ENCODE measurements at places on chromosomes 3 and 15.

- no peak for DNase-seq
Measured at GRCh38 chr3:62252438-62253157, 120.8 kb downstream of the FEZF2 start.

GRCh38 chr15:60916032-60916678 is 312.9 kb downstream of the RORA start:
- DNase-seq = no peak

GRCh38 chr3:51386159-51386851 is 1.2 kb downstream of the MANF start:
- no peak for DNase-seq

- DNase-seq = no peak
Measured at GRCh38 chr3:23671851-23672589, 133.7 kb upstream of the UBE2E1 start.

GRCh38 chr3:180059356-180059755 is 22.6 kb upstream of the PEX5L start:
- no peak for DNase-seq

GRCh38 chr15:40664909-40665308 is 30.1 kb upstream of the RAD51 start:
- no peak for DNase-seq

DNA sequence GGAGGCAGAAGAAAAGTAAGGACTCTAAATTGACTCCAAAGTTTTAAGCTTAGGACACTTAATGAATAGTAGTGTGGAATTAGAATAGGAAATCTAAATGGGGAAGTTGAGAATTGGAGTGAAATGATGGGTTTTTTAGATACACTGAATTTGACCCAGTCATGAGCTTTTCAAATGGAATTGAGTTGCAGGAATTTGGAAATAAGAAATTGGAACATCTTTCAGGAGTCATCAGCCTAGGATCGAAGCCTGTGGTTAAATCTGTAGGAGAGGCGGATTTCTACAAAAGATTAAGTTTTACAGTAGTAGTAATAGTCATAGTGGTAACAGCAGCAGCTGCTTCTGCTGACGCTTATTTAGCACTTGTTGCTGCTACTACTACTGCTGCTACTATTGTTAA is 129.0 kb upstream of the LRRFIP2 start:
- DNase-seq = no peak

DNA sequence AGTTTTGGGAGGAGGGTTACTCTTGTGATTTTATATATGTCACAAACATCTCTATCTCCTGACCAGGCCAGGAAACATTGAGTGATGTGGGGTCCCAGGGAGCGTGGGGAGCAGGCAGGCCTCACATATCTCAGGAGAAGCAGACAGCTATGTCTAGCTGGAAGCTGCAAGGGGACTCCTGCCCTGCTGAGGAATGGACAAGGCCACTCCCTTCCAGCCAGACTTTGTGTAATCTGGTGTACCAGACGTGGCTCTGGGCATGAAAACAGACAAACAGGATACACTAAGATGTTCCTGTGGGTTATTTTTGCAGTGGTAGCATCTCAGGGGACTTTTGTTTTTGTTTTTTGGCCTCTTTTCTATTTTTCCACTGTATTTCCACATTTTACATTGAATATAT is 23.2 kb downstream of the CYP8B1 start:
- no peak for DNase-seq

- DNase-seq = no peak
Measured at GRCh38 chr3:126133606-126134005, 46.8 kb downstream of the ALDH1L1 start.

GRCh38 chr3:21524133-21524532 is 226.9 kb downstream of the ZNF385D start:
- DNase-seq = no peak

- DNase-seq = no peak
Measured at GRCh38 chr15:69652751-69653305, 200.2 kb downstream of the RPLP1 start.

DNA sequence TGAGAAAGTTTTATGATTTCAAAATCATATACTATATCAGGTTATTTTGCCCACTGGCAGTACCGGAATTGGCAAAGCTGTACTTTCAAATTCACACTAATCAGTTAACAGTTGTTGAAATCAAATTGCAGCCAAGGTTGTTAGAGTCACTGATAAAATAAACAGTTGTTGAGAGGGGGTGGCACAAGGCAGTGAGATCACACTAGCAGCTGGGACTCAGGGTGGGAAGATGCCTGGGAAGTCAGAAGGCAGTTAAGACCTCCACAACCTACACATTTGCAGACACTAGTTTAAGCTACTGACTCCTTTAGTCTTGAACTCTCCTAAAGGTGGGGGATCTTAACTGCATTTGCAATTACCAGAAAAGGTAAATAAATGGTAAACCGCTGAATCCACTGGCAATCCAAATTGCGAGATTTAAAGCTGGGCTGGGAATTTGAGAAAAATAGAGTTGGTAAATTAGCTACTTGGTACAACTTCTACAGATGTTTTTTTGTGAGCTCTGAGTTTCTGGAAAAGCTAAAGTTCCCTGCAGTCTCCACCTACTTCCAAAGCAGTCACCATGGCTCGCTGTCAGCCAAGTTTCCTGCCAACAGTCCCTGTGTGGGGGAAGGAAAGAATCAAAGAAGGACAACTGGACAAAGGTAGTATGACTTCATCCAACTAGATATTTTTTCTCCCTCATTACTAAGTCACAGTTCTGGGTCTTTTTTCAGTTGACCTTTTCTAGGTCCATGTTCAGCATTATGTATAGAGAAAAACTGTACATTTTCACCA is 105.7 kb downstream of the ZNF385D start:
- DNase-seq = no peak

DNA sequence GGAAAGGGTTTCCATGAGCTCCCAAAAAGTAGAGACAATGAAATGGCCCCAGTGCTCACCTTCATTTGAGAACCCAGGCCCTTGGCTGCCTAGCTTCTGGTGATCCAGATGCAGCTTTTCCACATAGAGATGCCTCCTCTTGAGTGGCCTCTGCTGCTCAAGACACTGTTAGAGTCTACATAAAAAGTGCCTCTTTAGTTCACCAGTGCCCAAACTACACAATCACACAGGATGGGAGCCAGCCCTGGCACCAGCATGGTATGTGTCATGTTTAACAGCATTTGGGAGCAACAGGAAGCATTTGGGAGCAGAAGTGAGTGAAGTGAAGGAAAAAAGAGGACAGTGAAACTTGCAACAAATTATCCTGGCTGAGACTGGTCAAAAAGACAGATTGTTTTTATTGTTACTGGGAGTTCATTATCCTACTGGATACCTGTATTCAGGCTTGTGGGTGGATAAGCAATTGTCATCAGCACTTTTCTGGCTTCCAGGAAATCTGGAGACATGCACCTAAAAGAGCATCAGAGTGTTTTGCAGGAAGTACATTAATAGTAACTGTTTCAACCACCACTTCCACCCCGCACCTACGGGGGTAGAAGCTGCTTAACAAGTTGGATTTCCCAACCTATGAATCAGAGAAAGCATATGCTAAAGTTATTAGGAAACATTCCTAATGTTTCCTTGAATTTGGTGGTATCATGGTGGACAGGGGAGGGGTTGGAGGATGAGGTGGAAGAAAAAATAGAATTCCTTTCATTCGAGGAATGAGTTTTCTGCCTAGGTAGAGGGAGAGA is 416.2 kb downstream of the IGSF11 start:
- no peak for DNase-seq

GRCh38 chr3:46539443-46540005 is 26.6 kb downstream of the LRRC2 start:
- DNase-seq = no peak

GRCh38 chr3:169562988-169563774 is 100.3 kb downstream of the MECOM start:
- DNase-seq = no peak

DNA sequence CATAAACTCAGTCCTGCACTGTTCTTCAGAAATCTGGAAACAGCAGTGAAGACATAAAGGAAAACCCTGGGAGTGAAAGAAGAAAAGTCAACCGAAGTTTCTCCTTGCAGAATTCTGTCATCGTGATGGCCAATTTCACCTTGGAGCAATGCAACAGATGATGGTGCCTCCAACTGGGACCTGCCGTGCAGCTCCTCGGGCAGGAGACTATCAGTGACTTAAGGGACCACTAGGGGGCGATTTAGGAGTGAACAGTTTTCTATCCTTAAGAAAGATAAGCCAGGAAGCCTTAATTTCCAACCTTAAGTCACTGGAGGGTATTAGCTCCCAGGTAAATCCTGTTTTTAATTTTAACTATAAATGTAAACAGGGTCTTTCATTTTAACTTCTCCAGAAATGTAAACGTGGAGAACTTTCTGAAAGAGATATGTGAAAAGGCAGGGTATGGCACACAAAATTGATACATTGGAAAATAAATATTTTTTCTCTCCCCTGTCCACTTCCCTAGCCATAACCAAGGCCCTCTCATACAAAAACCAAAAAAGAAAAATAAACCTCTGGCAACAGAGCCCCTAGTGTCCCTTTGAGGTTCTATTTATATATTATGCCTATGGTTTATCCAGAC is 116.3 kb downstream of the PDZRN3 start:
- peak; percentile 6 for DNase-seq

DNA sequence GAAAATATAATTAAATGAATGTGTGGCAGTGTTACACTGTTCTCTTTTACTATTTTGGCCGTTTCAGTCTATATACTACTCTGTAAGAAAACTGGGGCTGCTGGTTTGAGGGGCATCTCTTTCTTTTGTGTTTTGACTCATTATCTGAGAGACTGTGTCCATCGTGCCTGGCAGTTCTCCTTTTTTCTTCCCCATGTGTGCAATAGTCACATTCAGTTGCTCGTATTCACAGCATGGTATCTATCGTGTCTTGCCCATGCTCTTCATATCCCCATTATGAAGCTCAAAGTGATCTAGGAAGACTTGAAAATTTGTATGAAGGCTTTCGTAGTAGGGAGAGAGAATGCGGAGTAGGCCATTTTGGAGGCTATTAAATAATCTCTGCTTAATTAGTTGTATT is 29.8 kb upstream of the FAH start:
- DNase-seq = no peak

GRCh38 chr15:90334304-90334731 is 17.8 kb upstream of the ZNF774 start:
- no peak for DNase-seq

GRCh38 chr3:42053476-42053875 is 37.7 kb upstream of the TRAK1 start:
- no peak for DNase-seq

DNA sequence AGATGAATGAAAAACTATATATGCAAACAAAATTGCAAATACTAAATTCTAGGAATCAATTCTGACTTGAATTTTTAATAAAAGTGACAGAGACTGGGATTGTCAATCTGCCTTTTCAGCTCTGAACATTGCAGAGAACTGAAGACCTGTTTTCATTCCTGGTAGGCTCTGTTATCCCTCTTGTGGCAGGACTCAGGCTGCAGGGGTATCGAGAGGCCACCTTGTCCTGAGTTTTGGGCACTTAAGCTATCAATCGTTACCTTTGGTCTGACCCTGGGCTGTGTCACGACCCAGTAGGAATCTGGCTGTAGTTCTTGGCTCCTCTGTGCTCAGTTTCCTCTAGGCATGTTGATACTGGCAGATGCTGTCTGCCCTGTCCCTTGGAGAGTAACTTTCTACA is 238.0 kb downstream of the CACNA2D3 start:
- no peak for DNase-seq

GRCh38 chr15:52844823-52845222 is 54.7 kb upstream of the ONECUT1 start:
- DNase-seq = no peak

- no peak for DNase-seq
Measured at GRCh38 chr3:127384717-127385539, 97.1 kb upstream of the PRR20G start.

GRCh38 chr3:169508426-169508825 is 155.1 kb downstream of the MECOM start:
- no peak for DNase-seq

- DNase-seq = no peak
Measured at GRCh38 chr15:82566690-82567089, 26.4 kb upstream of the RPS17 start.

GRCh38 chr3:157436583-157437291 is at the start of gene PTX3:
Gene PTX3 (plus strand): TSS chr3:157436850. CDS start chr3:157436934, 84 bp downstream.
- no peak for DNase-seq

DNA sequence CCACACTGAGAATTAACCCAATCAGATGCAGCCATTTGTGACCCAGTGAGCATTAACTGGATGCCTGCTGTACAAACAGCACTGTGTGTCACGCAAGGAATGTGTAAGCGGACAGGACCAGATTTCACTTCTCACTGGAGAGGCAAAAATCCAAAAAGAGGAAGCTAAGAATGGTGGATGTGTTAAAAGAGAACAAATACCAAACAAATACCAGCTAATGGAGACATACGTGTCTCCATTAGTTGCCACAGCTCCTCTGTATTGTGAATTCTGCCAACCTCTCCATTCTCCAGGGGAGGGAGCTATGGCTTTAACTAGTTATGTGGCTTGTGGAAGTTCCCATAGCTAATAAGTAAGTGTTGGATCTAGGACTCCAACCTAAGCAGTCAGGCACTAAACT is 2.6 kb downstream of the LTF start:
- no peak for DNase-seq

DNA sequence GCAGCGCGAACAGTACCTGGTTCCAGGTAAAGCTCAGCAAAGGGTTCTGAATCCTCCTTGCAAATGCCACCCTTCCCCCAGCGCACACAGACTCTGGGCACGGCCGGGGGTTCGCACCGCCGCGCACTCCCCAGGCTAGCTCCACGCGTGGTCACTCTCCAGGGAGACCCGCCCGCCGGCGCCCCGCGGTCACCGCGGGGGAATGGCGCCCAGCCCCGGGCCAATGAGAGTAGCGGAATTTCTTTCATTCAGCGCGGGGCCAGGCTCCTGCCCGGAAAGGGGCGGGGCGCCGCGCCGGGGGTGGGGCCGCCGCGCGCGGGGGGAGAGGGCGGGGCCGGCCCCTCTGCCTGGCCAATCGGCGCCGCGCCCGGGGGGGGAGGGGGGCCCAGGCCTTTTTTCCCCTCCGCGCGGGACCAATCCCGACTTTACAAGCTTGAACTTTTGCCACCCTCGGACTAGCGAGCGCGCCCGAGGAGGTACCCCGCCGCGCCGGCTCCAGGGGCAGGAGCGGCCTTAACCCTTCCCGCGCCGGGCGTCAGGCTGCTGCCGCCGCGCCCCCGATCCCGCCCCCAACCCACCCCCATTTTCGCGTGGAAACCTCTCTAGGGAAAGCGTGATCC is 1.1 kb upstream of the SMAD6 start:
- DNase-seq = peak; percentile 85

DNA sequence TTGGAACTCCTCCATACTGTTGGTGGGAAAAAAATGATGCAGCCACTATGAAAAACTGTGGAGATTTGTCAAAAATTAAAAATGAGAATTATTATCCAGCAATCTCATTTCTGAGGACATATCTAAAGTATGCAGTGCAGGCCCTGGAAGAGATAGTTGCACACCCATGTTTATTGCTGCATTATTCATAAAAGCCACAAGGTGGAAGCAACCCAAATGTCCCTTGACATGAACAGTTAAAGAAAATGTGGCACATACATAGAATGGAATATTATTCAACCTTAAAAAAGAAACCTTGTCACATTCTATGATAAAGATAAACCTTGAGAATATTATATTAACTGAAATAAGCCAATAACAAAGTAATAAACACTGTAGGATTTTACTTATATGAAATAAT is 80.9 kb upstream of the ARHGEF26 start:
- DNase-seq = peak; percentile 1

GRCh38 chr3:88189361-88189810 is 39.6 kb downstream of the C3orf38 start:
- no peak for DNase-seq
